ENCODE measurements at places on chromosomes 4 and X. TPM values are rescaled to one million over a fixed set of nuclear protein-coding genes. Genes with fewer than 3 reads are reported as not detected.
A peak's percentile ranks its signal among the peaks of the same experiment; 100 is the strongest.

DNA sequence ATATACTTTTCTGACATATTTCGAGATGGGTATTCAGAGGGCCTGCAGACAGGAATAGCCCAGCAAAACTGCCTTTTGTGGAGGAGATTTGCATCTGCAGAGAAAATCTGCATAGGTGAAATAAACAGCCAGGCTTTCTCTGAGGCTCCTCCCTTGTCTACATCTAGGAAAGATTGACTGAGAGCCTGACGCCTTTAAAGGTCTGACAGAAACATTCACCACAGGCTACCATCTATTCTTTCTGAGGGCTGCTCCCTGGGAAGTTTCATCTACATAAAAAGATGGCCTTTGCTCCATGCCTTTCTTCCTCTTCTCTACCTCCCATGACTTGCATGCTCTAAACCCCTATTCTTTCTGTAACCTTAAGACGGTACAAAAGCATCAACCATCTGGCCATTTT is 55.0 kb upstream of the AP1S2 start:
- no peak for DNase-seq

The ZNF157 gene
- 1.1 TPM for polyA plus RNA-seq

The LAMP2 gene
- 150 TPM for polyA plus RNA-seq

DNA sequence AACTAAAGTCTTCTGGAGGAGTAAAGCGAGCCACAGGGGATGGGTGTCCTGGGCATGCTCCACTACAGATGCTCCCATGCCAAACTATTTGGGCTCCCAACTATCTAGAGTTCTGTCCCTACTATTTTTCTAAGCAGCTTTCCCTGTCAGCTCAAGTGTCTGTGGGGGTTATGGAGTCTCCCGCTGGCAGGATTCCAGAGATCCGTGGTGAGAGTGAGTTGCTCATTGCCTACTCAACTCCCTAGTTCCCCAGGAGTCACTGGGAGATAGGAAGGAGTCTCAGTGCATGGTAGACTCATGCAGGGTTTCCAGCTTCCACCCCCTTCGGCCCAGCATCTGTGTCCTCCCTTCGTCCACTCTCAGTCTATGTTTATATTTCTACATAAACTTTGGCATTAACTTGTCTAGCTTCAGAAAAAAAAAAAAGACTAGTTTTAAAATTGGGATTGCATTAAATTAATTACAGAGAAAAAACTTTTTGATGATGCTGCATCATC is 55.1 kb upstream of the INPP4B start:
- no peak for DNase-seq

GRCh38 chr4:185945252-185945651 is 123.7 kb upstream of the TLR3 start:
- no peak for DNase-seq

The REPS2 gene
- 18.9 TPM for polyA plus RNA-seq

- no peak for DNase-seq
These were observed 37.5 kb downstream of the CHRNA9 start for GRCh38 chr4:40372651-40373050.

DNA sequence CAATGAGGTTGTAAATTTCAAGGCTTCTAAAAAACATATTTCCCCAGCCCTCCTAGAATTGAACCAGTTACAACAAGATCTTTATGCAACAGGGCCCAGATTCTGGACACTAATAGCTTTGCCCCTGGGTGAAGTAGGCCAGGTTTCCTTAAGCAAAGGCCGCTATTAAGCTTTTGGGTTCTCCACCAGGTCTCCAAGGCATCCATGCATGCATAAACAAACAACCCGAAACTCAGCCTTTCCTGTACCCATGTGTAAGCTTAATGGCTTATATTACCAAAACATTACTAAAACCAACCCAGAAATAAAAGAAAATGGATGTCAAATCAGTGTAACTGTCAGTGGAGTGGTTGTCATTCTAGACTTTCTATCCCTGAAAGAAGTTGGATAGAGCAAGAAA is 137.1 kb downstream of the ARHGAP6 start:
- DNase-seq: no peak

DNA sequence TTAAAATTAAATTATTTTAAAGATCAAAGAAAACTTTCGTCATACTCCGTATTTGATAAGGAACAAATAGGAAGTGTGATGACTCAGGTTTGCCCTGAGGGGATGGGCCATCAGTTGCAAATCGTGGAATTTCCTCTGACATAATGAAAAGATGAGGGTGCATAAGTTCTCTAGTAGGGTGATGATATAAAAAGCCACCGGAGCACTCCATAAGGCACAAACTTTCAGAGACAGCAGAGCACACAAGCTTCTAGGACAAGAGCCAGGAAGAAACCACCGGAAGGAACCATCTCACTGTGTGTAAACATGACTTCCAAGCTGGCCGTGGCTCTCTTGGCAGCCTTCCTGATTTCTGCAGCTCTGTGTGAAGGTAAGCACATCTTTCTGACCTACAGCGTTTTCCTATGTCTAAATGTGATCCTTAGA is at the start of gene CXCL8:
Gene CXCL8 (plus strand): TSS at position 217 of the 426 bp plus-strand sequence. CDS start 90 bp downstream, at position 307.
- DNase-seq: peak; percentile 17

All from renal pelvis (tissue), 12 donors.